ENCODE measurements at places on chromosomes 11 and 22.

DNA sequence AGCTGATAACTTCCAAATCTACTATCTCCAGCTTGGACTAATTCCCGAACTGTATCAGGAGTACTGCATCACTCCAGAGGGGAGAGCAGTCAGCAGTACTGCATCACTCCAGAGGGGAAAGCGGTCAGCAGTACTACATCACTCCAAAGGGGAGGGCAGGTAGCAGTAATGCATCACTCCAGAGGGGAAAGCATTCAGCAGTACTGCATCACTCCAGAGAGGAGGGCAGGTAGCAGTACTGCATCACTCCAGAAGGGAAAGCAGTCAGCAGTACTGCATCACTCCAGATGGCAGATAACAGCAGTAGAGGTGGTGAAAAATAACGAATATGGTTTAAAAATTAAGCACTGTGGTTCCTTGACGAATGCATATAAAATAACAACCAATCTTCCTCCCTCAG, 8.4 kb downstream of the CWC15 start:
- DNase-seq = no peak

GRCh38 chr11:96316869-96317268, 26.1 kb downstream of the MAML2 start:
- DNase-seq = no peak

DNA sequence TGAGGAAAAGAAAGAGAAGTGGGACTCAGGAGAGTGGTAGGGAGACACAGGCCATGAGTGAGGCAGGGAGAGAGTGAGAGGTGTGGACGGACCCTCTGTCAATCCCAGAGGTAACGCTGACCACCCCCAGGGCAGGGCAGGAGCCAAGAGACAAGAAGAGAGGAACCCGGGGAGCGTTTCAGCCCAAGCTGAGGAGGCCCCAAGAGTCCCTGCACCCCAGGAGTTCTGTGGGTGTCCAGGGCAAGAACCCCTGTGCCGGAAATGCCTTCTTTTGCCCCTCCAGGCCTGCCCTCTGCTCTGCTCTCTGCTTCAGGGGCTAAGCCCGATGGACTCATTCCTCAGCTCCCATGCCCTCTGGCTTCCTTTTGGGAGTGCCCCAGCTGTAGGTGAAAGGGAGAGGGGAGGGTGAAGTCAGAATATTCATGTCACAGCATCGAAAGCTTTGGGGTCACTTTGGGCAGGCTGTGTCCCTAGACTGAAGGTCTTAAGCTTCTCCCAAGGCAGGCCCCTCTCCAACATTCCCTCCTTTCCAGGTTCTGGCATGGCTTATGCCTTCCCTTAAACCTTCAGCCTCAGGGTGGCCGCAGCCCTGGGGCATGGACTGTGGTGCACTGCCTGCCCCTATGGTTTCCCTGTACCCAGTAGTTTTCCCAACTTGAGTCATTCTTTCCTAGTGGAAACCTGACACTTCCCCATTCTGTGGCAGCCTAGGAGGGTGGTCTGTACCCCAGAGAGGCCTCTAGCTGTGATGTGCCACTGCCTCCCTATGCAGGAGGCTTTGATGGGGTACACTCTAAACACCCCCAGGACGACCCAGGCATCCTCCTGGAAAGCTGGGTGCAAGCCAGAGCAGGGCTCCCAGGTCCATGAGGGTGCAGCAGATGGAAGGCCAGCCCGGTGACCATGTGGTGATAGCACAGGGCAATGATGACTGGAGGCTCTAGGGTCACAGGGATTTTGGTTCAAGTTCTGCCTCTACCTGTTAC, 27.1 kb downstream of the MYEOV start:
- peak; percentile 23 for DNase-seq

DNA sequence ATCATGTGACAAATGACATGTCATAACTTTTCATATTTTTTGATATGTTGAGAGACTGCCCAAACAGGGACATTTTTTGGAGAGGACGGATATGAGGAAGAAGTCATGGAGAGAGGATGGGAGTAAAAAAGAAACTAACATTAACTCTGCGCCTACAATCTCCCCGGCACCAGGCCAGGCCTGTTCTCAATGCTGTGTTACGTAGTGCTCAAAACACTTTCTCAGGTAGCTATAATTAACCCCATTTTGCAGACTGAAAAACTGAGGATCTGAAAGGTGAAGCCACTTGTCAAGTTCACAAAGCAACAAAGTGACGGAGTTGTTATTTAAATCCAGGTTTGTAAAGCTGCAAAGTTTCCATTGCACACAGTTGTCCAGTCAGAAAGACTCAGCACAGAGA, 17.4 kb upstream of the NOX4 start:
- no peak for DNase-seq

DNA sequence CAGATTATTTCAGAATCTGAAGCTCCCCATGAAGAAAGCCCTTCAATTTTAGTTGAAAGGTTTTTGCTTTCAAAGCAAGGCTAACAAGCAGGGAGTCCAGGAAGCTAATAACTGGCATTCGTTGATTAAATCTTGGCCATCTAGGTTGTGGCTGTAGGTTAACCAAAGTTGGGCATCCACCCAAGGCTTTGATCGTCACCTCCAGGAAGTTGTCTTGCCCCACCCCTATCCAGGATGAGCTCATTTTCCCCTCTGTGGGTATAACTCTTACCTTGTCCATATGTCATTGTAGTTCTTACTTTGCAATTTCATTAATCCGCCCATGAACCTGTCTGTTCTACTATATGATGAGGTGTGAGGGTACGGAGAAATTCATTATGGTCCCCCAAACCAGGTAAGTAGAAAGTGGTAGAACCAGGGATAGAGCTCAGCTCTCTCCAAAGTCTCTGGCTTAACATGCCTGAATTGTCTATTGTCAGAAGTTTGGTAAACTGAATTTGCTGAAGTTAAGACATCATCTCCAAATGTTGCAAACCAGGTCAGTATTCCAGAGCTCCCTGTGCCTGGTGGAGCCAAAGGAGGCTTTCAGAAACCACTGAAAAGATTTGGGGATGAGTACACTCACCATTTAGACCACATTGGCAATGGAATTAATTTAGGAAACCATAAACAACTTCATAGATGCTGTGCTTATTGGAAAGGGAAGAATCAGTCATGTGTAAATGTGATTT, 97.1 kb downstream of the CD44 start:
- DNase-seq = peak; percentile 65

DNA sequence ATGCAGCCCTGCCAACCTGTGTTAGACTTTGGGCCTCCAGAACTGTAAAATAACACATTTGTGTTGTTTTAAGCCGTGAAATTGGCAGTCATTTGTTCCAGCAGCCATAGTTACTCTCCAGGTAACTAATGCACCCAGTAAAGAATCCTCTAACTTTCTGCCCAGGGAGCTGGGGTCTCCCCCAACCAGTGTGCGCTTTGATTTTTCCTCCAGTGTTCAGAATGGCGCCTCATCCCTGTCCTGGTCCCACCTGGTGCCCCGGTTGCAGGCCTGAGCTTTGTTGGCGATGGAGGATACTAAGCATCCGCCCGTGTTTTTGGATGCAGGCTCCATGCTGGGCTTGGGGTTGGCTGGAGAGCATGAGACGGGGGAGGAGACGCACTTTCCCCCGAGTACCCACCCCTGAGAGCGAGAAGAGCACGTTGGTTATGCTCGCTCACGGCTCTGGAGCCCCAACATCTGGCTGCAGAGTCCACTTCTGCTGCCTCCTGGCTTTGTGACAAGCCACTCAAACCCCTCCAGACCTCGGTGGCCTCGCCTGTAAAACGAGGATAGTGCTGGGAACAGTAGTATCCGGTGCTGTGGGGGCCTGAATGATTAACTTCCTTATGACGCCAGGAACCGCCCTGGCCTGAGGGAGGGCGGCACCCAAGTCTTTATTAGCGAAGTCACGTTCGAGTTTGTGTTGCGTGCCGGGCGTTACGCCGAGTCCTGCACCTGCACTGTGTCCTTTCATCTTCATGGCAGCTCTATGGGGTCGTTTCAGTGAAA, 25.8 kb downstream of the MRGPRD start:
- no peak for DNase-seq

DNA sequence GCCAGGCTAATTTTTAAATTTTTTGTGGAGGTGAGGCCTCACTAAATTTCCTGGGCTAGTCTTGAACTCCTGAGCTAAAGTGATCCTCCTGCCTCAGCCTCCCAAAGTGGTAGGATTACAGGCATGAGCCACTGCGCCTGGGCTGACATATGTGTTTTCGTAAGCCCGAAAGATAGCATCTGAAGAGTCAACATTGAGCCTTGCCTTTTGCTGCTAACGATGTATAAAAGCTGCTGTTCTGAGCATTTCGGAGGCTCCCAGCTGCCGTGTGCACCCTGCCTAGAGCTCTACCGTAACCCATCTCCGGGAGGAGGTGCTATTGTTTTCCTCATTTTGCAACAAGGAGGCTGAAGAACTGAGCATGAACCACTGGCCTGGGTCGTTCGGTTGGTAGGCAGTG, 18.1 kb upstream of the PPP6R3 start:
- DNase-seq = no peak

DNA sequence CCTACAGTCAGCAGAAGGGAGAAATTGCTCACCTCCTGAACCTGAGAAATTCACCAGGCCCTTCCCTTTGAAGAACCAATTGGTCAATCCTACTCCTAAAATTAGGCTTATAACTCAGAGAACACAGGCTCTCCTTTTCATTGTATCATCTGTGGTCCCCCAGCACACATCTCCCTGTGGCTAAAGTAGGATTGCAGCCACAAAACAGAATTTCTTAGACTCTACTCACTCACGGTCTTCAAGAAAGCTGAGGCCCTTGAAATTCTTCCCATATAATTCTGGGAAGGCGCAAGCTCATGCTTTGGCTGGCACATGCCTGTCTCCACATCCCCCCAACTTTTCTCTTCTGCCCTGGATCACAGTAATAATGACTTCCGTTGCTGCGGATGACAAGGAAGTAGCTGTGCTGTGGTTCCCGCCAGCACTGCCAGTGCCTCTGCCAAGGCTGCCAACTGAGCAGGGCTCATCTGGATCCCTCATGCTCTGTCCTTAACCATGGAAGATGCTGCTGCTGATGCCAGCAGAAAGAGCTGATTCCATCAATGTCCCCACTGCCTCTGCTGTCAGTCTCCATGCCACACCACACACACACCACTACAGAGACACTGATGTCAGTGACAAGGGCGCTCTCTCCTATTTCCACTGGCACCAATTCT, 200.6 kb upstream of the POU2AF2 start:
- DNase-seq = no peak

- no peak for DNase-seq
Observed at GRCh38 chr11:12285106-12285505, 92.3 kb upstream of the PARVA start.

DNA sequence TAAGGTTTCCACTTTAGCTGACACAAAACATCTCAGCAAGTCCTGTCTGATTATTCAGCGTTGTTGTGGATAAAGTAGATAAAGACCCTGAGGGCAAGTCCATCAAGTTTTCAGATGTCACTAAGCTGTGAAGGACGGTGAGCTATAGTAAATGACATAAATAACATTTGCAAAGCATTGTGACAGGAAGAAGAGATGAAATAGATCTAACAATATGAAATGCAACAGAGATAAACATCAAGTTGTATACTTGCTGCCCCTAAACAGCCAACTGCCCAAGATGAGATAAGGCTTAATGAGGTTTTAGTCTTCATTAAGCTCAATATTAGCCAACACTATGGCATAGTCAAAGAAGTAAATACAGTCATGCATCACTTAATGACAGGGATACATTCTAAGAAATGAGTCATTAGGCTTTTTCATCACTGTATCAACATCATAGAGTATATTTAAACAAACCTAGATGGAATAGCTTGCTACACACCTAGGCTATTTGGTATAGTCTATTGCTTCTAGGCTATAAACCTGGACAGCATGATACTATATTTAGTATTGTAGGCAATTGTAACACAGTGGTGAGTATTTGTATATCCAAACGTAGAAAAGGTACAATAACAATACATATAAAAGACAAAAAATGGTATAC, 625.1 kb upstream of the ANO5 start:
- DNase-seq = no peak

DNA sequence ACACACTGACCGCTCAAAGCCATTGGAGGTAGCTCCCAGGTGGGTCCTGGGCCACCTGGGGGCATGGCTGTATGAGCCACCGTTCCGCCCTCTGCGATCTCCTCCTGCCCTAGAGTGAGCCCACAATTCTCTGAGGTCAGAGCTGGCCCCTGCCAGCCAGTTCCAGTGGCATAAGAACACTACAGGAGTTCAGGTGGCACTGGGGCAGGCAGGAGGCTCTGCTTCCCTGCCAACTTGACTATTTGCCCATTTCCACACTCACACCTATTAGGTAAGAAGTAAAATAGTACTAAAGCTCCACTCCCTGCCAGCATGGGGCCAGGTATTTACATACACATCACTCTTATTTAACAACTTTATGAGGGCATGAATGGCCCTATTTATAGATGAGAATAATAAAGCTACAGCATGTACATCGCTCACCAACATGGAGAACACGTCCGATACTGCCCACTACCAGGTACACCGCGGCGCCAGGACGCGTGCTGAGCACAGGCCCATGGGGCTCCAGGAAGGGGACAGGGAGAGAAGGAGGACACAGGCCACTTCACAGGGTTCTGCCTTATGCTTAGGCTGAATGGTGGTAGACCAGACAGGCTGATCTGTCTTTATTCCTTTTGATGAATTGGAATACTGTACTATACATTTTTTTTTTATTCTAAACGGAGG, 26.2 kb downstream of the PISD start:
- DNase-seq = no peak

DNA sequence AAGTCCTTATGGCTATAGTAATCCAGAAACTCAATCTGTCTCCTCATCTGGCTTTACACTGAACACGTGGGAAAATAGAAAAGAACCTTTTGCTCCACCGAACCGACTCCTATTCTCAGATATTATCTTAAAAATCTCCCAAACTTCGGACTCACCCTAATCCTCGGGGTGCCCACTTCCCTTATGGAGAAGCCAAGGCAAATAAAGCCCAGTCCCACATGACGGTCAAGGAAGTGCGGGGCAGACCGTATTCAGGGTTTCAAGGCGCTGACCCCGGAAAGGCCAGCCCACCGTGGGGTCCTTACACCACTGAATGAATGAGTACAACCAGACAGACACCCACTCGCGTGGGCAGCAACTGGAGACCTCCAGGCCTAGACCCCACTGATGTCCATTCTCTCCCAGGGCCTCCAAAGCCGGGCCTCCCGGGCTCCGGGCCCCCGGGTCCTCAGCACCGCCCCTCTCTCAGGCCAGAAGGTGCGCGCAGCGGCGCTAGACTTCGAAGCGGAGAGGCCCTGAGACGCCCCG, 489 bp downstream of the NUP98 start:
- no peak for DNase-seq

- DNase-seq = no peak
Observed at GRCh38 chr11:76495019-76495418, 50.2 kb downstream of the EMSY start.
